GM12892 (cell line): ENCODE measurements at places on chromosomes 7 and 10.

DNA sequence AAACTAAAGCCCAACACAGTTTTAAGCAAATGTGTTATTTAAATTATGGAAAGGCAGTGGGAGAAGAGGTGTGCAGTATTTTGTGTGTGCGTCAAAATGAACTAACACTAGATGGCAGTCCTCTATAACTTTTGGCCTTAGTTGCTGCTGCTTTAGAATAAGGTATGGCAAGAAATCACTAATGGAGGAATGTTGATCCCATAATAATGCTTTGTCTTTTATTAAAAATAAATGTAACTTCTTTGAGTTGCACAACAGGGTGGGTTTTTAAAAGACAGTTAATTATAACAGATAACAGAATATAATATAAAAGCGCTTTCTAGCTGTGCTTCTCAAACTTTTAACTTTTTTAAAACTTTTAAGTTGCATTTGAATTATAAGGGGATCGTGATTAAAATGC is 56.4 kb downstream of the BBS9 start:
- no peak for DNase-seq

GRCh38 chr7:89042940-89043339 is 247.4 kb upstream of the TEX47 start:
- no peak for DNase-seq

- DNase-seq: no peak
Measured at GRCh38 chr7:30987178-30987577, 23.4 kb downstream of the GHRHR start.

DNA sequence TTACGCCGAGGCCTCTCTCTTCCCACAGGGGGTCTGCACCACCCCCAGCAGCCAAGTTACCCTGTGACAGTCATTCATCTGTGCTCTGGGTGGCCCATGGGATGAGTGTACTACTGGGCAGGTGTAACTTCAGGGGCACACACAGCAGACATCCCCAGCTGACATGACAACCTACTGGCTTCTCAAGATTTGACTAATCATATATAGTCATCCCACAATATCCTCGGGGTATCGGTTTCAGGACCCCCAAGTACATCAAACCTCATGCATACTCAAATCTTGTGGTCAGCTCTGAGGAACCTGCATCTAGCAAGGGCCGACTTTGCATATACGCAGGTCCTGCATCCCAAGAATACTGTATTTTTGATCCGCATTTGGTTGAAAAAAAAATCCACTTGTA is 336.9 kb upstream of the C7orf33 start:
- peak; percentile 17 for DNase-seq

DNA sequence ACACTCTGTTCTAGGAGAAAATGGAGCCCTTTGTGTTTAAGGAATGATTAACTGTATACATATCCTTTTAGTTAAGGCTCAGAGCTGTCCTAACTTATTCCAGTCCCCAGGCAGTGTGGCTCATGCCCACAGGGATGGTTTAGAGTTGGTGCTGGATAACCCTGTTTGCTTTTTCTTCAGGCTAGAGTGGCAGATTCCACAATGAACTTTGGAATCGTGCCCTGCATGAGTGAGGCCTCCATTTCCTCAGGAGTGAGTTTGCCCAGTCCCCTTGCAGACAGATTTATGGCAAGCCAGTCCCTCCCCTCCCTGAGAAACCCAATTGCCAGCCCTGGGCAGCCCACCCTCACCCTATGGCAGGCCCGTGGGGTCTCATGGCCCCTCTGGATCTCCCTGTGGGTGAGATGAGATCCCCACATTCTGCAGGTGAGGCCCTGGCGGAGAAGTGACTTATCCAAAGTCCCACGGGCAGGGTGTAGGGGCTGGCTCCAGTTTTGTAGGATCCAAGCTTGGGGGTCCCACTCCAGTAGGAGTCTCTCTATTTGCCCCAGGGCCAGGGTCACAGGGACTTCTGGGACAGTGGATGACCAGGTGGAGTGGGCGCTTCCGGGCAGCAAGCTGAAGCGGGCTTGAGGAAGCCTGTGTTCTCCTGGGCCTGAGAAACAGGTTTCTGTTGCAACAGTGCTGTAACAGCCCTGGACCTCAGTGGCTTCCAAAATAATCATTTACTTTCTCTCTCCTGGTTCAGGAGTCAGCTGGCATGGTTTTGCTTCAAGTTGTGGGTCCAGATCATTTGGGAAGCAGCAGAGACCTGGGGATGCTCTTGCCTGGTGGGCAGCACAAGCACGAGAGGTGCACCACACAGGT is 9.0 kb upstream of the COMTD1 start:
- no peak for DNase-seq

- no peak for DNase-seq
Measured at GRCh38 chr10:92727550-92727949, 37.8 kb downstream of the HHEX start.
